NAMALWA (cell line): ENCODE measurements at places on chromosomes 2 and 18.

GRCh38 chr2:19120941-19121750 is 237.3 kb downstream of the OSR1 start:
- DNase-seq = no peak

GRCh38 chr2:162908567-162908966 is 70.0 kb upstream of the KCNH7 start:
- DNase-seq = no peak

- no peak for DNase-seq
Observed at GRCh38 chr2:161085149-161085548, 75.1 kb upstream of the TANK start.

GRCh38 chr2:150528861-150529801 is 41.7 kb upstream of the RND3 start:
- no peak for DNase-seq

- DNase-seq = no peak
Observed at GRCh38 chr2:164793529-164793928, 48.1 kb downstream of the COBLL1 start.

- DNase-seq = no peak
Observed at GRCh38 chr2:42046819-42047487, 868 bp upstream of the PKDCC start.
